ENCODE measurements at places on chromosomes 5 and 9.

- peak; percentile 37 for DNase-seq
Observed at GRCh38 chr5:181189962-181190710, 14.9 kb downstream of the TRIM7 start.

DNA sequence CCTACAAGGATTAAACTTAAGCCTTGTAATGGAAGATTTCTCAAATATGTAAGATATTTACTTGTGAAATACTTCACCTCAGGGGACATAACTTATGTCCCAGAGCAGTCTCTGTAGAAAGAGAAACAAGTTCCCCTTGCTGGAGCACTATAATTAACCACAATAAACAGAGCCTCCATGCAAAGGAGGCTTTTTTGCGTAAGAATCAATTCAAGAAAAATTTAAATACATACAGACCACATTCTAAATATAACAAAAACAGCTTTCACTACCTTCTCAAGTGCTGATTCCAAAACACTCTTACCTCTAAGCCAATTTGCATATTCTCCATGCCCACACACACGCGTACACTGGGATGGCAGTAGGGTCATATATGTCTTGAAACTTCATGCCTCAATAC, 30.7 kb upstream of the CCNB1 start:
- DNase-seq, result no peak

DNA sequence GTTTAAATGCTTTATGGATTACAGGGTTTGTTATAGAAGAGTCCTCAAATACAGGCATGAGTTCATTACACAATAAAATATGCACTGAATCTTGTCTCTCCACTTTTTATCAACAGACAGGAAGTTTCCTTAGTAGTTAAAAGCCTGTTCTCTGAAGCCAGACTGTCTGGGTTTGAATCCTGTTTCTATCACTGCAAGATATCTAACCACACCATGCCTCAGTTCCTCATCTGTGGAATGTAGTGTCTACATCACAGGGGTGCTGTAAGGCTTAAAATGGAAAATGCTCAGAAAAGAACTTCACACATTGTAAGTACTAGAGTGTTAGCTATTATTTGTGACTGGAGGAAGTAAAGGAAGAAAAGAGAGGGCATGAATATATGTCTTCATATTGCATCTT, 9.3 kb downstream of the LIX1 start:
- DNase-seq, result no peak

GRCh38 chr9:92527832-92528521, 7.8 kb downstream of the ECM2 start:
- DNase-seq, result no peak

DNA sequence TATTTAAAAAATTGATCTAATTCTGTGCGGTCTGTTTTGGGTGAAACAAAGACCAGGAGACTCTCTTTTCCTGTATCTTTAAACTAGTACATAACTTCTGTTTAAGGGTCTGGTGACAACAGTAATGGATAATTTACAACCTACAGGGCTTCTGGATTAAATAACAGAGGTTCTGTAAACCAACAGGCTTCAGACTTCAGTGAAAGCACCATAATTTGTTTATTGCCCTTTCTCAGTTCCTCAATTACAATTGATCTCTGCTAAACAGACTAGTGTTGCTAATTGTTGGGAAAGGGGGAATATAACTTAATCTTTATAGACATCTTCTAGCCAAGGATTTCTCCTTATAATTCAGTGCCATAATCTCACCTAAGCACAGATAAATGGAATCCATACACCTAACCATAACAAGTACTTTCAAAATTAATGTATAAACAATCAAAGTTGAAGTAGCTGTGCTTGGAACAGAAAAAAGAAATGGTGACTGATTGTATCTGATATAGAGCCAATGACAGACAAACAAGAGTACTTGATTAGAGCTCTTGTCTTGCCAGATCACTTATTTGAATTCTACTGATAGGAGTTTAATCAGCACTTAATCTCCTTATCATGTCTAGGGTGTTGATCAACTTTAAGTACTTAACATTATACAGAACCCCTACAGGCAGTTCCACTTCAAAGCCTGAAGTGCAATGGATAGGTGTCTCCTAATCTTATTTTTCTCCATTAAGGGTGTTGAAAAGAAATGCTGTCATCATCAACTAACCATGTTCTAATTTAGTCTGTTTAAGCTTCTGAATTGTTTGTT, 536.0 kb downstream of the NR2F1-AS1 start:
- DNase-seq, result no peak

- DNase-seq, result no peak
Observed at GRCh38 chr9:95574176-95574575, 57.4 kb upstream of the PTCH1 start.

DNA sequence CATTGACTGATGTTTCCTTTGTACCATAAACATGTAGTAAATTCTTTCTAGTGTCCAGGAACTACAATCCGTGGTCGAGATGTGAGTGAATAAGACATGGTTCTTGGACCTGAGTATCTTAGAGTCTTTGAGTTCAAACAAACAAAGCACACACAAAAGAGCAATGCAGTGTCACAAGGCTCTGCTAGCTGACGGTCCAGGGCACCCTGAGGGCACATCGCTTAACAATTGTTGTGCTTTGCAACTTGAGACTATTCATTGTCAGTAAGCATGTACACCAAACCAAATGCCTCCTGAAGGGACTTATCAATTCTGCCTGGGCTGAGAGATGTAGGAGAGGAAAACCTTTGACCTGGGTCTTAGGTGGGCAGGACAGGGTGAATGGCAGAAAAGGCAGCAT, 84.8 kb downstream of the CAMK4 start:
- DNase-seq, result no peak

DNA sequence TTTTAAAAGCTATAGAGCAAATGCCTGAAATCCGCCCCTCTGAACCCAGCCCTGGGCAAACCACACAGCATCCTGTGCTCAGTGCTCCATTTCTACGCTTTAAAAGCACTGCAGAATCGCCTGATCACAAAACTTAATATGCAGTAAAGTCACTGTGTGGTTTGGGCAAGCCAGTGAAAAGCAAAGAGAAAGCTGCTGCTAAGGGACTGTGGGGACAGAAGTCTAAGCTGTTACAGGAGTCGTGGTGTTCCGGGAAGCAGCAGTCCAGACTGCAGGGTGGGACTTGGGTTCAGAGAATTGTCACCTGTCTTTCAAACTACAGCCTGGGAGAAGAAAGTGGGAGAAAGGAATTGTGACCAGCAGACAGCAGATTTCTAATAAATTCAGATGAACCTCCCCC, 8.2 kb downstream of the RAPGEF1 start:
- no peak for DNase-seq

- no peak for DNase-seq
Observed at GRCh38 chr9:134350416-134350994, 24.2 kb downstream of the RXRA start.

DNA sequence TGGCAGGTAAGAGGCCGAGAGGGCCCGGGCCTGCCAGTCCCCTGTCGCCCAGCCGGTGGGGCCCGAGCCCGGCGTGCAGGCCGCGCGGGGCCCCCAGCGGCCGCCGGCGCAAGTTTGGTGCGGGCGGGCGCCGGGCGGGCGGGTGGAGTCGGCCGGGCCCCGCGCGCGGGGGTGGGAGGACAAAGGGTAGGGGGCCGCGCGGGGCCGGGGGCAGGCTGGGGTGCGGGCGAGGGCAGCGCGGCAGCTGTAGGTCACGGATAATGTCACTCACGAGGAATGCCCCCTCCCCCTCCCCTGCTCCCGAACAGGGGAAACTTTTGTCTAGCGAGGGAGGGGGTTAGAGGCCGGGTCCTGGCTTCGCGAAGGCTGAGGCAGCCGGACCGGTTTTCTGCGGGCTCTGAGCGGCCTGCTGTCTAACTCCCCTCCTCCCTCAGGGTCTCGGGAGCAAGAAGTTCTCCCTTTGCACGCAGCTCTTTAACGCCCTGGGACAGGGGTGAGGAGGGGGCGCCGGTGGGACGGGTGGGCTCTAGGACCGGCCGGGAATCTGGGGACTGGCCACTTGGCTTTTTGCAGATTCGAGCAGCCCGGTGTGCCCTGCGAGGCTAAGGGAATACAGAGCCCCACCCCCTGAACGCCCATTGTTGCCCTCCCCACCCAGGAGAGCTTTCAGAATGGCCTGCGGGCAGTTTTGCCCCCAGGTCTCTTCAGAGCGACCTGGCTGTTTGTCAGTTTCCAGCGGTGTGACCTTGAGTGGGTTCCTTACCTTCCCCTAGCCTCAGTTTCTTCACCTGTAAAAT, 21.3 kb upstream of the NDST1 start:
- DNase-seq, result peak; percentile 68

DNA sequence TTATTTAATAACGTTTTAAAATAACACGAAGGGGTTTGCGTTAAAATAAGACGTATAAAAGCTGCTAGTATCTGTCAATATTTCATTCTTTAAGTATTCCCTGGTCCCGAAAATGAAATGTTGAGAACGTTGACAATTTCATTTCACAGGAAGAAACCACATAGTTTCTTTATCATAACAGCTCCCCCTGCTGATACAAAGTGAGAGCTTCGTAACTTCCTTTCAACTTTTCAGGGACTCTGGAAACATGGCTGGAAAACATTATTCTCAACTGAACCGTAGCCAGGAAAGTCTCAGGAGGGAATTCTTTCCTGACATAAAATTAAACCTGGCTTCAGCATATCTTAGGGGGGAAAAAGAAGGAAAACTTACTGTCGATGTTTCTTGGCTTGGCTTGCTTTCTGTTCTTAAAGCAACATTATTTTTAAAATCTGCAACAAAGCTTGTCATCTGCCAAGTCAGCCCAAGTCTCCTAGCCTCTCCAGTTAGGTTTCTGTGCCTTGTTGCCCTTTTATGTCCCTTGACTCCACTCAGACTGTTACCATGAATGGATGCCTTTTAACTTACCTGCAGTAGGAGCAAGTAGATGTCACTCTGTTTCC, 122.9 kb upstream of the DAB2 start:
- peak; percentile 78 for DNase-seq

All from foreskin fibroblast (primary cell).